HuH-7.5 (cell line): ENCODE measurements at places on chromosomes 5 and 9.

DNA sequence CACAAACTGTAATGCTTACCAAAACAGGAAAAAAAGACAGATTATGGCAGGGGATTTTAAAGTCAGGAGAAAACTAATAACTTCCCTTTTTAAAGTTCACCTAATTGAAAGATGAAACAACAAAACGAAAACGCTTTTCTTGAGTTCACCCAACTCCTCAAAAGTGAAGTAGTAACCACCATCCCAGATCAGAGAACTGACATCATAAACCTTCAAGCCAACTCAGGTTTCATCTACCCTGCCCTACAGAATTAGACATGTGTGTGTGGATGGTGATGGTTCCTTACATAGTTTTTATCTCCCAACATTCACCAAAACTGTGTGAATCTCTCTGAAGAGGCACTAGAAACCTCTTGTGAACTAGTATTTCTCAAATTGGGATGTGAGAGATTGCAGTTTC lies 195.2 kb upstream of the PTGER4 start:
- no peak for DNase-seq

- DNase-seq = no peak
These were observed 34.9 kb downstream of the TARS1 start for GRCh38 chr5:33475706-33476105.

- peak; percentile 18 for DNase-seq
These were observed 218.3 kb upstream of the GLRA1 start for GRCh38 chr5:152142840-152143469.

DNA sequence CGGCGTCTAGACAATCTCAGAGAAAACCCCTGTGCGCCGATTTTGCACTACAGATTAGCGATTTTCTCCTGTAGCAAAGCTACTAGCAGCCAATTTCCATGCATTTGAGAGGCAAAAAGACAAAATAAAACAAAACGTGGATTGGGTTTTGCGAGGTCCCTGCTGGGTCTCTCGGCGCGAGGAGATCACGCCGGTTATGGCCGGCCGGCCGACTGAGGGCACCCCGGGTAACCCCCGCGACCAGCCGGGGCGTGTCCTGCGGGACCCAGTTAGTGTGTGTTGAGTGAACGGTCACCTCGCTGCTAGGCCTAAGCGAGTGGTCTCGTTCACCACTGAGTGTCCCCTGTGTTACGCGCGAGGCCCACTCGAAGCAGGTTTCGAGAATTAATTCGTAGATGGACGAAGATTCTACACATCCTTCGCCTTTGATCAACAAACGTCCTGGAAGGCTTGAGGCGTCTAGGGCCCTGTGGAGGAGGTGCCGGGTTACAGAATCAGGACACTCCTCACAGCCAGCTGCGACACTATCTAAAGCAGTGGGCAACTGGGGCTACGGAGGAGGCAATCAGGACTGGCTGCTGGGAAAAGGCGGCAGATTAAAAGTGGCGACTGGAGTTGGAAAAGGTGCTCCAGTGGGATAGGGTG lies 764 bp upstream of the VDAC1 start:
- peak; percentile 52 for DNase-seq

GRCh38 chr5:54610197-54610944 lies 92.8 kb downstream of the SNX18 start:
- DNase-seq = no peak

DNA sequence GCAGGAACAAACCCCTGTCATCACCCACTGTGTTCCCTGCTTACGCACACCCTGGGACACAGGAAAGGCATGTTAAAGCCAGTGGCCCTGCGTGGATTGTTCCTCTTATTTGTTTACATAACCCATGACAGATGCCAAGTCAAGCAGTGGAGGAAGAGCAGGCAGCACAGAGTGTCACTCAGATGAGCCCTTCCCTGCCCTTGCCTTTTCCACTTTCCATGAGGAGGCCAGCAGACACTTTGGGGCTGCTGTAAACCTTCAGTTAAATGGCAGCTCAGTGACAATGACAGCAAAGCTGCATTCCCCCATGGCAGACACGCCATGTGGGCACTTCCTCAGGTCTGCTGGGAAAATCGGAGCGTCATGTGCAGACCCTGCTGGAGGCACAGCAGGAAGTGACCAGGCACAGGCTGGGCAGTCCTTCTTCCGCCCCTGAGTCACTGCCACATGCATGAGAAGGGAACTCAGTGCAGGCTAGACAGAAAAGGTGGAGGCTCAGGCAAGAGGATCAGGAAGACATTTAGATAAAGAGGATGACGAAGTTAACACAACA lies 216.8 kb upstream of the PIK3R1 start:
- no peak for DNase-seq

DNA sequence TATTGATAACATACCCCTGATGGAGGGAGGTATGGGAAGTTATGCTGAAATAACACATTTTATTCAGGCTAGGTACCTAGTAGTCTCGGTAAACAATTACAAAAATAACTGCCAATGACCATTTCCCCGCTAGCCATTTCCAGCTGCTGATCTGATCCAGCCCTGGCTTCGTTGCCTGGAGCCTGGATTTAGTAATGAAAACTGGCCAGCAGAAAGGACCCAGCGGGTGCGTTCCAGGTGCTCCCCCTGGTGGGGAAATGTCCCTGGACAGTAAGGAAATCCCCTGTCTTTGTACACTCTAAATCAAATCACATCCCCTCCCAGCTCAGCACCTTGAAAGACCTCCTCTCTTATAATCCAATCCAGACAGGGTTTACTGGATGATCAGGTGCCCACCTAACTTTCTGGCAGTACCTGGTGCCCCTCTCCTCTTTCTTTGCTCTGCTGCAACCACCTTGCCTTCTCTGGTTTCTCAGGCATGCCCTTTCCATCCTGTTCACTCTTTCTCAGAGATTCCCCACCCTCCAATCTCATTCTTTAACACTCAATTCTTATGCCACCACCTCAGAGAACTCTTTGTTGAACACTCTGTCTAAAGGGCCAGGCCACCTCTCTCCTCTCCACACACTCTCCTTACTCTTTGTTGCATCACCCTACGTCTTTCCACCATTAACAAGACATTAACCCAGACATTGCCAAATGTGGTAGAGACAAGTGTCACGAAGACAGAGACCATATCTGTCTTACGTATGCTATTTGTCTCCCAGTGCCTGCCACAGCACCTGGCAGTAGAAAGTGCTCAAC lies 50.1 kb upstream of the SMAD5 start:
- peak; percentile 42 for DNase-seq

- no peak for DNase-seq
These were observed 36.9 kb upstream of the RXRA start for GRCh38 chr9:134289241-134289875.

DNA sequence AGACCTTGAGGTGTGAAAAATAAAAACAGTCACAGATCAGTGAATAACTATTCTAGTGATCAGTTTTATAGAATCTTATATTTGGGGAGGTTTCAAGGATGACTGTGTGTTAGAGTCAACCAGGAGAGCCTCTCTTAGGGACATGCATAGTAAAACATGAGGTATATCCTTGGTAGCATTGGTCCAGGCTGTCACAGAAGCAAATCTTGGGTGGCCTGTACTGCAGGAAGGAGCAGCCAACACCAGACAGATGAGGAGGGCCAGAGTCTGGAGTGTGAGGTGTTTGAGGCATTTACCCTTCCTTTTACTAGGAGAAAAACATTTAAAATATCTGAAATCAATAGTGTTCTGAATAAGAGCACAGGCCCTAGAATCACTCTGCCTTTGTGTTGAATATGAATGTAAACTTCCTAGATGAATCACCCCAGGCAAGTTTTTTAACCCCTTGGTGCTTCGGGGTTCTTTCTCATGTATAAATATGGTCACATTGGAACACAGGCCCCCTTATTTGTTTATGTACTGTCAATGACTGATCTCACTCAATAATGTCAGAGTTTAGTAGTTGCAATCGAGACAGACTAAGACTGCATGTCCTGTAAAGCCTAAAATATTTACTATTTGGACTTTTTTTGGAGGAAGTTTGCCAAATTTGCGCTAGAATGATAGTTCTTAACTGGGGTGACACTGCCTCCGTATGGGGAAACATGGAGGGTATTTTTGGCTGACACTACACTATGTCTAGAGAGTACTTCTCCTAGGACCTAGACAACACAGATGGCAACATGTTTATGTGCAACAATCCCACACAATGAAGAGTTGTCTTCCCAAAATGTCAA lies 416.5 kb upstream of the POU5F2 start:
- DNase-seq = no peak
